NCI-H748 treated with DMSO at 0.1 percent for 48 hours (cell line): ENCODE measurements at places on chromosomes 3 and 15.

- no peak for DNase-seq
Observed at GRCh38 chr3:10581716-10582115, 76.3 kb upstream of the ATP2B2 start.

DNA sequence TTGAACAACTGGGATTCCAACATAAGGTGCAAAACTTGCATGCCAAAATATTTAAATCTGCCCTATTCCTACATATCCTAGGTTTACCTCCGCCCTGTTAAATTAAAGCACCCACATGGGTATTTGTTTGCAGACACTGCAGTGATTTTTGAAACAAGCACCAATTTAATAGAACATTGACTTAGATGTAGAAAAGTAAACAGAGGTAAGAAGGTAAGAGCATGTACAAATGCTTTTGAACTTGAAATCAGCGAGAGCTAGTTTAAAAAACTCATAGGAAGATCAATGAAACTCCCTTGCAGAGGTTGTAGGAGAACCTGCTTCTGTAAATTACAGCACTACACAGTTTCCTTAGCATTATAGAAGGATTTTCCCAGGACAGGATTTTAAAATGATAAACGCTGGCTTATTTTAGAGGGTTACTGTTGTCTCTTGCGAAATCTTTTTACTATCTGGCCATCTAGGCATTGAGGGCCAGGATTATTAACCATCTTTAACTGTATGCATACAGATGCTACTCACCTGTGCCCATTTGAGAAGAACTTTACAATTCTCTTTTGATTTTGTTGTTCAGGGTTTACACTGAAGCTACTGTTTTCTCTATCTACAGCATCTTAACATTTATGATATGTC, 284.8 kb downstream of the FEZF2 start:
- no peak for DNase-seq

DNA sequence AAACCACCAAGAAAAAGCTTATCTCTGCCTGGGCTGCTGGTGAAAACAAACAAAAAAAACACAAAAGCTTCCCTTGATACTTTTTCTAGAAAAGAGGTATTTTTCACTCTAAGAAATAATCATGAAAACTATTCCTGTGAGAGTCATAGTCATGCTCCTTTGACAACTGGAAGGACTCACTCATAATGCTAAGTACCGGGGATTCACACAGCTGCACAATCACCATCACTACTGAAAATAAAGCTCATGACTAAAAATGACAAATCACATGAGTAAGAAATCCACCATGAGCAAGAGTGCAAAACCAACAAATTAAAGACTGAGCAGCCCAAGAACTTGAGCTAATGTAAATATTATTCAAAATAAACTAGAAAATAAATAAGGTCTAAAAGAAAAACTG, 10.6 kb upstream of the POU1F1 start:
- no peak for DNase-seq

DNA sequence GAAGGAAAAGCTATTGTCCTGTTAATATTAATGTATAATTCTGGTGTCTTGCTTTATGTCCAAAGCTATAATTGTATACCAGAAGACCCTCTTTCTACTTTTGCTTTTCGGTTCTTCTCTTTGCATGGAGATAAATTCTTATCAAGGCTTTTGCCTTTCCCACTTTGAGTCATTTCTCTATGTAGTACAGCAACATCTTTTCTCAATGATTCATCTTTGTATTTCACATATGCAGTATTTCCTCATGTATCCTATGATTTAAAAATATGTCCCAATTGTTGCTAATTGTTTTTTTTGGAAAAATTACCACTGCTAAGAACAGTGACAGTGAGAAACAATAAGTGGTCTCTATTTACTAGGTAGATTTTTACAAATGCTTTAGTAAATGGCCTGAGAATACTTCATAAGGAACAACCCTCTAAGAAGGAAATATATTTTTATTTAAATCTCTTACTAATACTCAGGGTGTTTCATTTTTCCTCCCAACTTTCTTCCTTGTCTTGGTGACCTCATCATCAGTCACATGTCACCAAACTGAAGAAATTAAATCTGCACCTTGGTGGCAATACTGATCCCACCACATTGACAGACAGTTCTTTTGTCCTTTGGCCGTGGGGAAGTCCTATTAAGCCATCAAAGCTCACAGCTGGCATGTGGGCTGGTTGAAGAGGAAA, 290.6 kb downstream of the SATB1 start:
- DNase-seq: no peak

GRCh38 chr15:84889313-84889990, 5.0 kb downstream of the SLC28A1 start:
- DNase-seq: no peak

DNA sequence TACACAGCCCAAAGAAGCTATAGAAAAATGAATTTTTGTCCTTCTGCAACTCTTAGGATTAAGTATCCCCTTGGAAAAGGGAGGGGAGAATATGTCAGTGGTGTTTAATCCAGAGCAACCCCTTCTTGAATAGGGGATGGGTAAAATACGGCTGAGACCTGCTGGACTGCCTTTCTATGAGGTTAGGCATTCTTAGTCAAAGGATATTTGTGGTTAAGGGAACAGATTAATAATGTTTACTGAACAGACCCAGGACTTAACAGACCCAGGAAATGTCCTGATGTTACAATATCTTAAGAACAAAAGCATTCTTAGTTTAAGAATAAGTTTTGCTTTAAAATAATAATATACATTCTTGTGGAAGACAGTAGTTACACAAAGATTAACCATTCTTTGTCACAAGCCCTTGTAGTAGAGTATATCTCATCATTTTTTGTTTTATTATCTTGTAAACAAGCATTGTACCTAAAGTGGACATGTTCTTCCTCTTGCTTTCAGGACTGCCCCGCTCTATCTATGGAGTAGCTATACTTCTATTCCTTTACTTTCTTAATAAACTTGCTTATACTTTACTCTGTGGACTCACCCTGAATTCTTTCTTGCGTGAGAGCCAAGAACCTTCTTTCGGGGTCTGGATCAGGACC, 43.8 kb upstream of the B3GALNT1 start:
- DNase-seq: no peak

DNA sequence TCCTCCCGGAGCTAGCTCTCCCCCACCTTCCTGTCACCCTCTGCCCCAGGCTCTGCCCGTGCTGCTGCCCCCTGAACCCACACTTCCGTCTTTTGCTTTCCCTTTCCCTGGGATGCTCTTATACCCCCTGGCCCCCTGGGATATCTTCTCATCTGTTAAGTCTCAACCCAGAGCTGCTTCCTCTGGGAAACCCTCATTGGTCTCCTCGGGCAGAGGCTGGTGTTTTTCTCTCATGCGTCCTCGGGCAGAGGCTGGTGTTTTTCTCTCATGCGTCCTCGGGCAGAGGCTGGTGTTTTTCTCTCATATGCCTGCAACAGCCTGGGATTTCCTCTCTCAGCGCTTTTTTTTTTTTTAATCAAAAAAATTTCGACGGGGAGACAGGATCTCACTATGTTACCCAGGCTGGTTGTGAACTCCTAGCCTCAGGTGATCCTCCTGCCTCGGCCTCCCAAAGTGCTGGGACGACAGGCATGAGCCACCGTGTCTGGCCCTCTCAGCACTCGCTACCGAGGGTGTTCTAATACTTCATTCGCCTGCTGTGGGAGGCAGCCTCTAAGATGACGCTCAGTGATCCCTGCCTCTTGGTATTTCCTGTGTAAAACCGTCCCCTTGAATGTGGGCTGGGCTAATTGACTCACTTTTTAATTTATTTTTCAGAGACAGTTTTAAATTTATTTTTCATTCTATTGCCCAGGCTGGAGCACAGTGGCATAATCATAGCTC, 62.7 kb upstream of the TFRC start:
- no peak for DNase-seq
